ENCODE measurements at places on chromosomes 6 and 20.

DNA sequence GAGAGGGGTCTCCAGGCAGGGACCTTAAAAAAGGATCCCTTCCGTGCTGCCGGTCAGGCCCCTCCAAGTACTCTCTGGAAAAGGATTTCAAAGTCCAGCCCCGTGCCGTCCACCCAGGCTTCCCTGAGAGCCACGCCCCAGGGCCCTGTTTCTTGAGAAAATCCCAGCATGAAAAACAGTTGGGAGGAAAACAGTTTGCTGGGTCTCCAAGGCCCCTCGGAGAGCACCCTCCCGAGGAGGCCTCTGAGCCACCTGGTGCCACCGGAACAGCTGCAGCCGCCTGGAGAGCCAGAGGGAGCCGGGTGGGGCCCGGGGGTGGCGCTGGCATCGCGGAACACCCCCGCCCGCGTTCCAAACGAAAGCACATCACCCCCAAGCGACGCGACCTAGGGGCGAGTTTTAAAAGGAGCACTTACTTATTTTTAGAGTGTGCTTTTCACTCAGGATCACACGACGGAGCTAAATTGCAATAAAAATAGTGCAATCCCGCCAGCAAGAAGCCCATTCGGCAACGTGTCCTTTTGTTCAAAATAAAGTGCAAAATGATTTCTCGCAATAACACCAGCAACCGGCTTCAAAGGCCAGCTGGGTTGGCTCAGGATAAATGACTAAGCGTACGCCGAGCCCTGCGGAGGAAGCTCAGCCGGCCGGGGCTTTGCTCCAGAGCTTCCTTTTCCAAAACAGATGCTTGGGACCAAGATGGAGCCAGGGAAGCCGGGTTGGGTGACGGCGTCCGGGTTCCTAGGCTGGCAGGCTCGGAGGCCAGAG lies 64.2 kb downstream of the YTHDF1 start:
- no peak for DNase-seq

DNA sequence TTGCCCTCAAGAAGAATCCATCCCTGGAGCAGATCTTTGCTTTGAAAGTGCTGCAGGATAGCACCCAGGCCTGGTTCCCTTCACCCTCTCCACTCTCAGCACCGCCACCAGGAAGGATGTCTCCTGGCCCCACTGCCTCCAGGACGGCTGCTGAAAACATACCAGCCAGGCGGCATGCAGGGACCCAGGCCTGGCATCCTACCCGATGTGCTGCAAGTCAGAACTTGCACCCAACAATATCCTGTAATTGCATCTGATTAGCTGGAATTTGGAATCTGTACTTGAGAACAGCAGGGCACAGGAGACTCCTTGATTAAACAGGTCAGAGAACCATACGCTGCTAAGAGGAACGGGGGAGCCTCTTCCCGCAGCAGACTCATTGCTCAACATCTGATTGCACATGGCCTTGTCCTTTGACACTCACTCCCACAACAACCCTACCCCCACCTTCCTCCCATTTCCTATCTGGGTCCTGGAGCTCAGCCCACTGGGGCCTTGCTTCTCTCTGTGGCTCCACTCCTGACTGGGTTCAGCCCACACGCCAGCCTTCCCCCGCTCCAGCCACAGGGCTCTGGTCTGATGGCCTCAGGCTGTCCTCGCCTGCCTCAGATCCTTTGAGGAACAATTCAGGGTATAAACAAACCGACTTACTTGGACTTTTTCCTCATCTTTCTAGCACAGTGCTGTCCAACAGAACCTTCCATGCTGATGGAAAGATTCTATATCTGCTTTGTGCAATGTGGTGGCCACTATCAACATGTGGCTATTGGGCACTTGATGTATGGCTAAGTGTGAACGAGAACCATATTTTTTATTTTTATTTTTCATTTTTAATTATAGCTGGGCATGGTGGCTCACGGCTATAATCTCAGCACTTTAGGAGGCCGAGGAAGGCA lies 78.0 kb downstream of the FGD2 start:
- peak; percentile 78 for DNase-seq

- peak; percentile 66 for DNase-seq
Observed at GRCh38 chr6:144661116-144661806, 376.1 kb downstream of the UTRN start.

- no peak for DNase-seq
Observed at GRCh38 chr20:11103866-11104265, 430.1 kb upstream of the JAG1 start.

- no peak for DNase-seq
Observed at GRCh38 chr20:31833130-31833930, 12.1 kb downstream of the FOXS1 start.

GRCh38 chr6:152298848-152299735 lies 338.1 kb downstream of the SYNE1 start:
- DNase-seq: no peak

DNA sequence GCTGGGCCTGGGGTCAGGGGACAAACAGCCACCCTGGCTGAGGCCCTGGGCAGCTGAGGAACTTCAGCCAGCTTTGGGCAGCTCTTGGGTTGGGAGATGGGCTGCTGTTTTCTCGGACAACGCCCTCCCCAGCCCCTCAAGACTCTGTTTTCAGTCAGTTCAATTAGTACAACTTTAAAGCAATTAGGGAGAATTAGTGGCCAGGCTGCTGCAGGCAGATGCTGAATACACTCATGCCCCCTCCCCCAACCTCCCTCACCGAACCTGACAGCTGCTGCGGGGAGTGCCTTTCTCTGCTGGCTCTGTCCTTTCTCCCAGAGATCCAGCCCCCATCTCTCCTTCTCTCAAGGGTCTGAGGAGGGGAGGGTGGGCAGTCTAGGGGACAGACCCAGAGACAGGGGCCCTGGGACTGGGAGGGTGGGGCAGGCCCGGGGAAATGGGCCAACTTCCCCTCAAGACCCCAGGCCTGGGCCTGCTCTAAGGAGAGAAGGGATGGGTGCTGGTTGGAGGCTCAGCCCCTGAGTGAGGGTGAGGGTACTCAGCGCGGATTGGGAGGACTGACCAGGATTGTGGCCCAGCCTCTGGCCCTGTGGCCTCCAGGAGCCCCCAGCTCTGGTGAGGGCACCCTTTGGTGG lies 17.8 kb upstream of the MYT1 start:
- no peak for DNase-seq

DNA sequence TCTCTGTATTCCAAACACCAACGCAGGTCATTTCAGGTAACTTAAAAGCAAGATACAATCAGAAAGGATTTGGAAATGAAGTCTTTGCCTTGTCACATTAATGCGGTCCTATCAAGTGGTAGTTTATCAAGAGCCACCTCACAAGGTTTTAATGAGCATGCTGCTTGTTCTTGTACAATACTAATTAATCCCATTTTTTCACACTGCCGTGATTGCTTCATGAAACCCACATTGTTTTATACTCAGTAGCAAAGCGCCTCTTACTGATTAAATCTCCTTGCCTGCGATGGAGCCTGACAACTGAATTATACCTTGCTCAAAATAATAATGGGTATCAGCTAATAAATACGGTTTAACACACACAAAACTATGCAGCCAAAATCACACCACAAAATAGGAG lies 234.1 kb upstream of the TSHZ2 start:
- no peak for DNase-seq

GRCh38 chr20:18090044-18090443 lies 32.3 kb upstream of the OVOL2 start:
- no peak for DNase-seq

- no peak for DNase-seq
Observed at GRCh38 chr6:42514745-42515144, 49.1 kb upstream of the UBR2 start.

GRCh38 chr6:87754828-87755227 lies 52.8 kb upstream of the AKIRIN2 start:
- DNase-seq: no peak

DNA sequence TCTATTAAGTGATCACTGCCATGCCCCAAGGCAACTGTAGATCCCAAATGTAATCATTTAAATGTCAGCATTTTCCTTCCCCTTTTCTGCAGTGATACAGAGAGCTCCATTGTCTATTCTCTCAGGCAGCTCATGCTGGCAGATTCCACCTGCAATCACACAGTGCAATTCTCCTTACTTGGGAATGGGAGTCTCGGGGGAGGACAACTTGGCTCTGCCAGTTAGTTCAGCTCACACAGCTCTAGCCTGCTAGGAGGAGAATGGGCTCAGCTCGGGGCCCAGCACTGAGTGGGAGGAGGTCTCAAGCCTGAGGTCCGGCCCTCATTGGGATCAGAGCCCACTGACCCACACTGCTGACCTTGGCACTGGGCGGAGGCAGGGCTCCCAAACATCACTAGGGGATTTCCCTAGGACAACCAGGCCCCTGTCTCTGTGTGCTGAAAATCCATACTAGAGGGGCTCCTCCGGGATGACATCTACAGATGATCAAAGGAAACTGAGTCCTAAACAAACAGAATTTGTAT lies 109.2 kb upstream of the ASF1A start:
- DNase-seq: no peak

DNA sequence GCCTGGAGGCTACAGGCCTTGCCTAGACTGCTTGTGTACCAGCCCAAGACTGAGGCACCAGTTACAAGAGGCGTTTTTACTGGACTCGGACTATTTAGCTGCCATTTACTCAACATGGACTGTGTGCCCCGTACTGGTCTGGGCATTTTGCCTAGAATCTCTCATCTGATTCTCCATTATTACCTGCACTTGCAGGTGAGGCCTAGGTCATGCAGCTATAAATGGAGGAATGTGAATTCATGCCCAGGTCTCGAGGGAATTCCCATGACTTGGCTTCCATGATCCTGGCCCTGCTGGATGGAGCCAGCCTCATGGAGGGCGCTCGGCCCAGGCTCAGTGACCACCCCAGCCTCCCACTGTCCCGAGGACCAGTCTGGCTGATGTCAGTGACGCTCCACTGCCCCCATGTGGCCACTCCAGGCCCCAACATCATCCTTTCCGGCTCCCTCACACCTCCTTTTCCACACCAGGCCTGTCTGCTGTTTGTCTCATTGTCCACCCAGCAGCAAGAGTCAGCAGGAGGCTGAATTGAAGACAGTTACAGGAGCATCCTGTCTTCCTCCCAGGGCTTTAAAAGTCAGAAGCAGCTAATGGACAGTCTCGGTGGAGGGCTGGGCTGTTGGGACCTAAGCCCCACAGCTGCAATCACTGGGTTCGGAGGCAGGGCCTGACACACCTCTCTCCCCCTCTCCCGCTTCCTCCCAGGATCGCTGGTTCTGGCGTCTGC lies 8.7 kb downstream of the MMP24OS start:
- DNase-seq: peak; percentile 45

DNA sequence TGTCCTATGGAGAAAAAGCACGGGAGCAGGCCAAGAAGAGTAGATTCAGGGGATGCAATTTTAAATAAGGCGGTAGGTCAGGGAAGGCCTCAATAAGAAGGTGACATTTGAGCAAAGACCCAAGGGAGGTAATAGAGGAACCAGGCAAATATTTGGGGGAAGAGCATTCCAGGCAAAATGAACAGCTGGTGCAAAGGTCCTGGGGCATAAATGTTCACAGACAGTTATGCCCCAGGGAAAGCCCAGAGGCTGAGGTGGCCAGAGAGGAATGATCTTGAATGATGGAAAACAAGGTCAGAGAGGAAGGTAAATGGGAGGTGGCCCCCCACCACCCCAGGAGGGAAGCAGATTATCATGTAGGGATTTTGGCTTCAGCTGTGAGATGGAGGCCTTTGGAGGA lies 47.4 kb upstream of the SIRPA start:
- DNase-seq: no peak

- DNase-seq: peak; percentile 87
Observed at GRCh38 chr6:36627801-36628246, 33.7 kb downstream of the SRSF3 start.

DNA sequence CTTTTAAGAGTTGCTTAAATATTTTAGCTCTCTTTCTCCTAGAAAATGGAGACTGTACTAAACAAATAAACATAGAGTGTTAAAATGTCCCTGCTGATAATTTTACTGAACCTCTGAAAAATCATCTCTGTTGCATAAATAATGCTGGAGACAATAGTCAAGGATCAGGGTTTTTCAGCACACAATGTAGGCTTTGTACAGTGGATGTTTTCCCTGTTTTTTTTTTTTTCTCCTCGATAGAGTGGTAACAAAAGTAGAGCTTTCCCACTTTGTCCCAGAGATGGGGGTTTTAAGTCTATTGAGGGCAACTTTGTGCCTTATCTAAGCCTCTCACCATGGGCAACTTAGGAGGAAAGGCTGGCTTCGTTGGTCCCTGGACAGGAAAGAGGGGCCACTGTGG lies 222.6 kb upstream of the HDDC2 start:
- no peak for DNase-seq

DNA sequence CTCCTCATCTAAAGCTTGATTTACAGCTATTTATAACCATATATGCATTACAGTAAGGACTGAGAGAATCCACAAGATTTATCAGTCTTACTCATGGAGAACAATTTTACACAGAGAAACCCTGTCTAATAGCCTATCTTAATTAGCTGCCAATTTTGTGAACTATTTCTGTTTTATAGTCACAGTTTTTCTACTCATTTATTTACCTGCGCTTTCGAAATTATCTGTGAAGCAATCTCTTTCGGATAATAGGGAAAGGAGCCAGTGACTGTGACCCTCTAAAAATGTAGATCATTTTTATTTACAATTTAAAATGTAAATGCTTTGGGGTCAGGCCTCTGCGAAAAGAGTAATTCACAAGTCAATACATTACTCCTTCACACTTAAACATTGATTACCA lies 98.1 kb downstream of the TSHZ2 start:
- no peak for DNase-seq

GRCh38 chr6:107543088-107543487 lies 53.2 kb downstream of the SOBP start:
- DNase-seq: no peak

- DNase-seq: no peak
Observed at GRCh38 chr6:7150381-7151064, 42.8 kb downstream of the RREB1 start.

DNA sequence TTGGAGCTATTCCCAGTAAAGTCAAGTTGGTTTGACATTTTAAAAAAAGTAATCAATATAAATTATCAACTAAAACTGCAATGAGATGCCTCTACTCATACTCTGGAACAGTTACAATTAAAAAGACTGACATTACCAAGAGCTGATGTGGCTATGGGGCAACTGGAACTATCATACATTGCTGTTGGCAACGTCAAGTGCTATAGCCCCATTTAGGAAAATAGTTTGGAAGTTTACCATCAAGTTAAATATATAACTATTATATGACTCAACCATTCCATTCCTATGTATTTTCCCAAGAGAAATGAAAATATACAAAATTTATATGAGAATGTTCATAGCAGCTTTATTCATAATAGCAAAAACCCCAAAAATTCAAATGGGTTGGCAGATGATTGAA lies 111.4 kb upstream of the HDGFL1 start:
- no peak for DNase-seq

DNA sequence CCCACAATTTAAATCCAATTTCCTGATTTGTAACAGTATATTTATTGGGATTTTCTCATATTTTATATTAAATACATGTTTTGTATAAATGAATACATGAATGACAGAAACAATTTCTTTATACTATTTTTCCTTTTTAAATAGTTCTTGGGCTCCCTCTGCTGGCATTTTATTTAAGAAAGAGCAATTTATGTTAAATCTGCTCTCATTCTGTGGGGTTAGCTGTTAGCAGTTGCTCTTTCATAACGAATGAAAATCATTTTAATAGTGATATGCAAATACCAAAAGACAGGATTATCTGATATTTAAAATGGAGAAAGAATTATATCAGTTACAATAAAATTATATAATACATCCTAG lies 118.3 kb downstream of the RALGAPA2 start:
- peak; percentile 43 for DNase-seq

- peak; percentile 86 for DNase-seq
Observed at GRCh38 chr20:35344354-35344837, 52.2 kb upstream of the FAM83C start.
